Effector memory CD8-positive, alpha-beta T cell (primary cell): ENCODE measurements at places on chromosomes 16 and 17.
A peak's percentile ranks its signal among the peaks of the same experiment; 100 is the strongest.

DNA sequence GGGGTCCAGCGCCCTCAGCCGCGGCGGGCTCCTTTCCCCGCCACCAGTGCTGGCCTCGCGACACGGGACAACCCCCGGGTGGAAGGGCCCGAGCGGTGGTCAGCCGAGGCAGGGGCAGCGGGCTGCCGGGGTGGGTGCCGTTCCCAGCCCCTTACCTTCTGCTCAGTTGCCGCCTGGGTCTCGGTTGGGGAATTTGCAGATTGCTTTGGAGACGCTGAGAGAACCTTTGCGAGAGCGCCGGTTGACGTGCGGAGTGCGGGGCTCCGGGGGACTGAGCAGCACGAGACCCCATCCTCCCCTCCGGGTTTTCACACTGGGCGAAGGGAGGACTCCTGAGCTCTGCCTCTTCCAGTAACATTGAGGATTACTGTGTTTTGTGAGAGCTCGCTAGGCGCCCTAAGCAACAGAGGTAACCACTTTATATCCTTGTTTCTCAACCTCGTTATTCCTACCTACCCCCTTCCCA is 381 bp downstream of the CTNS start:
- H3K36me3 ChIP-seq = peaks cover 4% of the 10 kb centered on the region
- peaks cover 19% of the 10 kb centered on the region for H3K4me1 ChIP-seq
- peak overlapping the region; percentile 95 for H3K4me3 ChIP-seq
- H3K27ac ChIP-seq = peak overlapping the region; percentile 97
- H3K27me3 ChIP-seq = no peaks in the 10 kb centered on the region

DNA sequence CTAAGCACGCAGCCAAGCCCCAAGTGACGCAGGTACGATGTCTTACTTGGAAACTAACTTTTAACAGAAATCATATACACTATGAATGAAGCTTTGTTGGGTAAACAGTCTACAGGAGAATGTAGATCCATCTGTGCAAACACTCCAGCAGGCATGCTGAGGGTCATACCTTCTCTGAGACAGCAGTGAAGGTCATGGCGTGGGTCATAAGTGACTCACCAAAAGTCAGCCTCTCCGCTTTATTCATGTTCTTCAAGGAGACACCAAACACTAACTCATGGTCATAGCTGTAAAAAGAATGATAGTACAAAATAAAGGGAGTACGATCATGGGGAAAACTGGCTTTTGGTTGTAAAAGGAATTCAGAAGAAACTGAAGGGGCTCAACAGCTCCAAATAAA is 20.6 kb downstream of the BLMH start:
- no peak for DNase-seq
- peaks cover 11% of the 10 kb centered on the region for H3K4me1 ChIP-seq
- H3K27me3 ChIP-seq = no peaks in the 10 kb centered on the region
- H3K4me3 ChIP-seq = no peak overlapping the region

- no peak for DNase-seq
- no peak overlapping the region for H3K27ac ChIP-seq
- H3K4me3 ChIP-seq = no peak overlapping the region
- no peaks in the 10 kb centered on the region for H3K36me3 ChIP-seq
Measured at GRCh38 chr16:77499373-77500285, 64.8 kb upstream of the ADAMTS18 start.

- H3K36me3 ChIP-seq = no peaks in the 10 kb centered on the region
- no peak for DNase-seq
- no peaks in the 10 kb centered on the region for H3K4me1 ChIP-seq
- no peak overlapping the region for H3K4me3 ChIP-seq
Measured at GRCh38 chr16:51243936-51244436, 92.9 kb upstream of the SALL1 start.

DNA sequence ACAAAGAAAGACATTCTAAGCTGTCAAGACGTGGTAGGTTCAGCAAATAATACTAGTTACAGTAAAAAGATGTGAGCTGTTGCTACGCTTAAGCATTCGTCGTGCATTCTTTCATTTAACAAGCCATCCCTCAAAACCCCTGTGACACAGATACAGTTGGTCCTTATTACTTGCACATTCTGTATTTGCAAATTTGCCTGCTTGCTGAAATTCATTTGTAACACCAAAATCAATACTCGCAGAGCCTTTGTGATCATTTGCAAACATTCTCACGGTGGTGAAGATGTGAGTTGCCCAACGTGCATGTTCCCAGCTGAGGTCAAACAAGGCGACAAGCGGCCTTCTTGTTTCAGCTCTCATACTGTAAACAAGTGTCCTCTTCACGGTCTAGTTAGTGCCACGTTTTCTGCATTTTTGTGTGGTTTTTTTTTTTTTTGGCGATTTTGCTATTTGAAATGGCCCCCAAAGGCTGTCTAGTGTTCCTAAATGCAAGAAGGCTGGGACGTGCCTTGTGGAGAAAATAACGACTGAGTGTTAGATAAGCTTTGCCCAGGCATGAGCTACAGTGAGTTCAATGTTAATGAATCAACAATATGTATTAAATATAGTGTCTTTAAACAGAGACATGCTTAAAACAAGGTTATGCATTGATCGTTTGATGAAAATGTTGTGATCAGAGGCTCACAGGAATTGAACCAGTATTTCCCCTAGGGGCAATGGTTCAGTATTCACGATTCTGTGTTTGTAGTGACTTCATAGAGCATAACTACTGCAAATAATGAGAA is 84.1 kb downstream of the RAB11FIP4 start:
- peaks cover 5% of the 10 kb centered on the region for H3K4me1 ChIP-seq
- no peak for DNase-seq
- peaks cover 9% of the 10 kb centered on the region for H3K27me3 ChIP-seq
- H3K4me3 ChIP-seq = no peak overlapping the region
- no peaks in the 10 kb centered on the region for H3K36me3 ChIP-seq

- H3K36me3 ChIP-seq = peaks cover 8% of the 10 kb centered on the region
- H3K4me3 ChIP-seq = no peak overlapping the region
- H3K27ac ChIP-seq = peak overlapping the region; percentile 41
- H3K27me3 ChIP-seq = no peaks in the 10 kb centered on the region
- DNase-seq = no peak
Measured at GRCh38 chr17:39352511-39352910, 48.9 kb downstream of the FBXL20 start.

GRCh38 chr16:28821874-28822519 is 802 bp upstream of the ATXN2L start:
- H3K4me1 ChIP-seq = peaks cover 20% of the 10 kb centered on the region
- H3K36me3 ChIP-seq = peaks cover 37% of the 10 kb centered on the region

GRCh38 chr17:19409509-19409908 is 1.5 kb upstream of the RNF112 start:
- H3K4me1 ChIP-seq = no peaks in the 10 kb centered on the region
- H3K4me3 ChIP-seq = no peak overlapping the region
- no peaks in the 10 kb centered on the region for H3K27me3 ChIP-seq
- no peak overlapping the region for H3K27ac ChIP-seq
- H3K36me3 ChIP-seq = no peaks in the 10 kb centered on the region

- no peak overlapping the region for H3K27ac ChIP-seq
- no peak overlapping the region for H3K4me3 ChIP-seq
- DNase-seq = no peak
- peaks cover 5% of the 10 kb centered on the region for H3K4me1 ChIP-seq
- no peaks in the 10 kb centered on the region for H3K36me3 ChIP-seq
Measured at GRCh38 chr16:55367866-55368603, 44.0 kb downstream of the IRX6 start.

GRCh38 chr16:70565053-70565452 is 41.4 kb downstream of the SF3B3 start:
- no peak overlapping the region for H3K4me3 ChIP-seq
- H3K36me3 ChIP-seq = peaks cover 98% of the 10 kb centered on the region
- H3K27me3 ChIP-seq = no peaks in the 10 kb centered on the region
- H3K4me1 ChIP-seq = no peaks in the 10 kb centered on the region
- DNase-seq = no peak
